AG09319 (cell line): ENCODE measurements at places on chromosomes 1 and 21.
A peak's percentile ranks its signal among the peaks of the same experiment; 100 is the strongest.

DNA sequence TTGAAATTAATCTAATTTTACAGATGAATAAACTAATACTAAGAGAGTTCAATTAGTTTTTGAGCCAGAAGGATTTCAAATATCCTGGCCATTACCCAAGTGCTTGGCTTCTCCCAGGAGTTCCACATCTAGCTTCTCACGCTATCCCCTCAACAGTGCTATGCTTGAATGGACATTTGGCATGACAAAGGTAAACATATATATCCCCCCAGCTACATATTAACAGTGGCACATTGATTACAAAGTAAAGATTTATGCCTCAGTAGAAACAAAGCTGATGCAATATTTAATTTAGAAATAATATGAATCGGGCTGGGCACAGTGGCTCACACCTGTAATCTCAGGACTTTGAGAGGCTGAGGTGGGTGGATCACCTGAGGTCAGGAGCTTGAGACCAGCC lies 434.6 kb upstream of the PRMT6 start:
- peak; percentile 3 for DNase-seq

GRCh38 chr1:2322581-2323211 lies 68.7 kb downstream of the MORN1 start:
- DNase-seq, result no peak

GRCh38 chr1:243848858-243849420 lies 1.1 kb downstream of the AKT3 start:
- peak; percentile 31 for DNase-seq

DNA sequence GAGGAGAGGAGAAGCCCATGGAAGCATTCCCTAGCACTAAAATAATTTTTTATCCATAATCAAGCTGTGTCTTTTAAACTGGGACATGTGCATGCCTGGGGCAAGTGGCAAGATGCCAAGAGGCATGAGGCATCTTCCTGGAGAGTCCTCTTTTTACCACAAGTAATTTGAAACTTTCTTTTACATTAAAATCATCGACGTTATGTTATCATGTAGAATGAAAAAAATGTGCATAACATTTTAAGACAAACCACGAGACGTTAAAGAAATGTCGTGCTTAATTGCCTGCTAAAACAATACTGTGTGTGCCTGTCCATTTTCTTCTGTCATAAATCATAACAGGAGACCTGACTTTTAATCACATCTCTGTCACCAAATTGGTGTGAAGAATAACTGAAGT lies 1.5 kb downstream of the STYXL2 start:
- peak; percentile 35 for DNase-seq

- DNase-seq, result no peak
Observed at GRCh38 chr1:30969903-30970302, 61.3 kb upstream of the SDC3 start.

DNA sequence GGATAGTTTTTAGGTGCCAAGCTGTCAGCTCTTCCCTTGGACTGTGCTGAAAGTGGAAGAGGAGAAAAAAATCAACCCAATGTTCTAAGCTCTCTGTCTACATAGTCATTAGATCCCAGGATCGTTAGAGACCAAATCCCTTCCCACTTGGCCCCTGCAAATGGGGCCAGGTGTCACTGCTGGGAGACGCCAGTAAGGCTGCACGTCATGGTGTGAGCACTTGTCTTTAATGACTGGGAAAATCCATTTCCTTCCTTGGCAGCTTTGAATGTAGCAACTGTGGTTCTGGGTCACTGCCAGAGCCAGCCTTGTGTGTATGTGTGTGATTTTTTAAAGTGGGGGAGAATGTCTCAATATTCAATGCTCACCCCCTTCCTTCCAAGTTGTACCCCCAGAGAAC lies 59.9 kb downstream of the MAN1C1 start:
- no peak for DNase-seq

GRCh38 chr1:7089497-7089896 lies 304.2 kb downstream of the CAMTA1 start:
- DNase-seq, result no peak

DNA sequence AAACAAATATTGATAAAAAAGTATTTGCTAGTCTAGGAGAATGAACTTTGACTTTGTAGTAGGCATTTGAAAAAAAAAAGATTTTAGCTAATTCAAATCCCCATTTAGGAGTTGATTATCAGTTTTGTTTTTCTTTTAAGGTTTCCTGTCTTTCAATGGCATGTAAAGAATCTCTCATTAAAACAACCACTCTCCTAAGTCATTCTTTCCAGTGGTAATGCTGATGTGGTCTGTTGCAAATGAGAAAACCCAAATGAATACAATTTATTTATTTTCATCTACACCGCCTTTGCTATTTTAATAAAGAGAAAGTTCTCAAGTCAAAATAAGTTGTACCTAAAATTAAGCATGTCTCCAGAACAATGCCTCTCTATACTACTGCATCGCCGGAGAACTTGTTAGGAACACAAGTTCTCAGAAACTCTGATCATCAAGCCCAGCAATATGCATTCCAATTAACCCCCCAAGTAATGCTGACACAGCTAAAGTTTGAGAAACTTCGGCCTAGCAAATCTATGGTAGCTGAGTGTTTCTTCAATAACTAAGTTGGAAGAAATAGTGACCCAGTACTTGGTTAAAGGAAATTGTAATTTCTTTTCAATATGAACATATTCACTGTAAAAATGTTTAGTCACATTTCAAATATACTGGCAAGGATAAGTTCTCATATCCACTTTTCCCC lies 255.1 kb downstream of the PTPRC start:
- DNase-seq, result no peak

GRCh38 chr1:113608399-113608798 lies 150.9 kb downstream of the PHTF1 start:
- no peak for DNase-seq
